Fibroblast of lung (primary cell): ENCODE measurements at places on chromosomes 11 and 22. TPM values are rescaled to one million over a fixed set of nuclear protein-coding genes. Genes with fewer than 3 reads are reported as not detected.

Gene NUP160
- total RNA-seq: 25.8 and 28.5 TPM in 2 replicates

Gene OR52E8
- not detected in 2 replicates for total RNA-seq

DNA sequence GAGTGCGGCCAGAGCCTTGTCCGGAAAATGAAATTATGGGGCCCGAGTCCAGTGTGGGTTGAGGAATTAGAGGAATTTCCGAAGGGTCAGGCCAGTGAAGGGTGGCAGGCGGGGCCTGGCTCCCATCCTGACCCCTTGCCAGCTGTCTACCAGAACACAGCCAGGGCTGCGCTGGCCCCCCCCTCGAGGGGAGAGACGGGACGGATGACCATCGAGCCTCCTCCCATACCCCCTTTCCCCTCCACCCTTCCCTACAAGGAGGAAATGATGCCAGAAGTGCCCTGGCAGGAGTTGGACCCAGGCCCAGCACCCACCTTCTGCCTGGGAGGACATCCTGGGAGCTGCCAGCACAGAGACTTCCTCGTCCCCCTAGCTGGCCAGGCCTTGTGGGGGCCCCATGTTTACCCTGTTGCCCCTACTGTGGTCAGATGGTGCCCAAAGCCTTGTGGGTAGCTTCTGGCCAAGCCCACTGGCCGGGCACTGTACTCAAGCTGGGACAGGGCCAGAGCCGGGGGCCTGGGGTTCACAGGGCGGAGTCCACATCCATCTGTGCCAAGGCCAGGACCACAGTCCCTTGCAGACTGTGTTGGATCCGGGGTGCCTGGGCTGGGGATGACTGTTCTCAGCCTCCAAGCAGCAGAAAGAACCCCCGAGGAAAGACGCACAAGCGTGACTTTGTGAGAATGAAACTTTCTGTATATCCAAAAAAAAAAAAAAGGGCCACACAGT lies 20.8 kb downstream of the ARVCF start:
- peak; percentile 72 for DNase-seq

Gene CPT1B
- total RNA-seq: 2.6 and 4.8 TPM in 2 replicates

DNA sequence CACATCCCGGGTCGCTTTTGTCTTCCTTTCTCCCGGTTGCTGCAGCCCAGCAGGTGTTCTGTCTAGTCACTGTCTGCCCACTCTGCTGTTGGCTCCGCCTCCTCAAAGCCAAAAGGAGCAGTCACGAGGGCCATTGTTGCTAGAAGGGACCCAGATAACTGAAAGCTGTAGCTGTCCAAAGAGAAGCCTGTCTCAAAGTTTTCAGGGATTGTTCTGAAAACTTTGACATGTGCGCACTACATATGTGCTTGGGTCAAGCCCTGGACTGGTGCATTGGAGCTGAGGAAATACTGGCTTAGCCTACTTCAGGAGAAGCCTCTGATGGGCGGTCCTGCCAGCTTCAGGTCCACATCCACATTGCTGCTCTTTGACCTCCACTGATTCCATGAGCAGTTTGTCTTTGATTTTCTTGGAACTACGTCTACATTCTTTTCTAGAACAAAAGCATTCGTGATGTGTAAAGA lies 8.8 kb upstream of the OR2AT4 start:
- no peak for DNase-seq

Gene SLC22A25
- total RNA-seq: not detected in 2 replicates

- DNase-seq: no peak
Measured at GRCh38 chr11:115266066-115266639, 238.1 kb downstream of the CADM1 start.
